ENCODE measurements at places on chromosomes 4 and X. TPM values are rescaled to one million over a fixed set of nuclear protein-coding genes. Genes with fewer than 3 reads are reported as not detected.

The TMEM128 gene
- 25.2 TPM for total RNA-seq

The SH3D19 gene
- 20.1 TPM for total RNA-seq

The DSPP gene
- total RNA-seq, result not detected

The IL15 gene
- 4.0 TPM for total RNA-seq

The SATL1 gene
- total RNA-seq, result 0.35 TPM

The ENAM gene
- total RNA-seq, result 4.8 TPM

The PROM1 gene
- 34.9 TPM for total RNA-seq

The ZNF711 gene
- 30.1 TPM for total RNA-seq

The RGN gene
- total RNA-seq, result 30.4 TPM

The PLS3 gene
- total RNA-seq, result 146 TPM

The WDFY3 gene
- total RNA-seq, result 220 TPM

The ANOS1 gene
- 7.4 TPM for total RNA-seq

The NFXL1 gene
- 20.8 TPM for total RNA-seq

The PRR32 gene
- total RNA-seq, result 9.7 TPM

The BCAP31 gene
- total RNA-seq, result 94.9 TPM

The XAGE1B gene
- not detected for total RNA-seq

The FREM3 gene
- 0.12 TPM for total RNA-seq

The SAGE1 gene
- not detected for total RNA-seq

The PARM1 gene
- total RNA-seq, result 34.2 TPM

The CT45A1 gene
- not detected for total RNA-seq

The ARAF gene
- 39.1 TPM for total RNA-seq

The LANCL3 gene
- 0.99 TPM for total RNA-seq

Data from metanephros (tissue), 2 donors.